AG09319 (cell line): ENCODE measurements at places on chromosomes 7 and 10.

DNA sequence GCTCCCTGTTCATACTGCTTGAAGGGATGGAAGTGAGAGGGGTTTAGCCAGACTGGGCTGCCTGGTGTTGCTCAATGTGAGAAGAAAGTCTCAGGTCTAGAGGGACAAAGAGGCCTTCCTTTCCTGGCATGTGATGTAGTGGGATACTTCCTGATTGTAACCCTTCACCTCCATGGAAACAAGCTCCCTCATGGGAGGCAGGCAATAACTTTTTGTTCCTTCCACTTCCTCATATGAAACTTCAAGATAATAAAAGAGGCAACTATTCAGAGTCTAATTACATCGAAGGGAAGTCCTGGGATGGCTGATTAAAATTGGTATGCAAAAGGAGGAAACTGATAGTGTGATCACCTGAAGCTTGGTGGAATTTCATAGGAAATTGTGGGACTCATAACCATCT, 84.1 kb upstream of the ETV1 start:
- DNase-seq = no peak

GRCh38 chr7:15175152-15175551, 272.6 kb upstream of the DGKB start:
- no peak for DNase-seq

DNA sequence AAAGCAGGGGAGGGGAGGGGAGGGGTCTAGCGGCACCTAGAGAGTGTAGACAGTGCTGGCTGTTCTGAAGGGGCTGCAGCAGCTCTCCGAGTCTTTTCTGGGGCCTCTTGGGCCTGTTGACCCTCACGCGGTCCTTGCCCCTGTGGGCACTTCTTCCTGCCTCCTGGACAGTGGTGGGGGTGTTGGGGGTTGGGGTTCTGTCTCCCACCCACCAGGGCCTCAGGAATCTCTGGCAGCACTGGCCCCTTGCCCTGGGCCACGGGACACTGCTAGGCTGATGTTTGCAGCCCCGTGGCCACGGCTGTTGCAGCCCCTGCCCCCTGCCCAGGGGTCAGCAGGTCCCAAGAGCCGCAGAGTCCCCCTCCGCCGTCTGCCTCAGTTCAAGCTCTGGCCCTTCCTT, 68.9 kb upstream of the INPP5A start:
- DNase-seq = no peak

DNA sequence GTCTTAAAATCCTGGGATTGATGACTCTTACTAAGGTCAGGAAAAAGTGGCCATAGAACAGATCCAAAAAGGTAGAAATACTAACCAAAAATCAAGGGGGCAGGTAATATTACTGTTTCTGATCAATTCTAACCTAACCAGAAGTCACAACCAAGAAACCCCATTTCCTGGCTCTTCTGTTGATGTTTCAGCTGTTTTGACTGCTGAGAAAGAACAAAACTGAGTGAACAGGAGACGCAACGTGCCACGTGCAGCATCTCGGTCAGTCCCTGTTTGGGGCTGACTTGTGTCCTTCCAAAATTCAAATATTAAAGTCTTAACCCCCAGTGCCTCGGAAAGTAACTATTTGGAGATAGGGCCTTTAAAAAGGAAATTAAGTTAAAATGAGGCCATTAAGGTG, 56.8 kb downstream of the JAZF1 start:
- DNase-seq = no peak

- no peak for DNase-seq
These were observed 102.7 kb downstream of the AGMO start for GRCh38 chr7:15459018-15459615.

DNA sequence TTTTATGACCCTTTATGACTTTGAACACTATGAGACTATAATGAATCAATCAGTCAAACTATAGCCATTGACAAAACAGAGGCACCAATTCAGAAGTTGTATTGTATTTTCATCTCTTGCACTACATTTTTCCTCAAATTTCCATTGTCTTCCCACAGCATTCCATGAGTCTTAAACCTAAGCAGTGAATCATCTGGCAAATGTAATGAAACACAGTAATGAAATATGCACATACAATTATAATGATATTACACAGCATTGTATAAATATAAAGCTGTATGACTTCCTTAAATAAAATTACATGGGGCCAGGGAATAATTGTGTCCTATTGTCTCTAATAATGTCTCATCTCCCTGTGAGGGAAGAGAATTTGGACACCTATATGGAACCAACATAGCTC, 45.0 kb downstream of the VWDE start:
- no peak for DNase-seq

GRCh38 chr7:147941381-147941780, 649.2 kb upstream of the C7orf33 start:
- DNase-seq = no peak

- DNase-seq = no peak
These were observed 45.4 kb downstream of the CACNB2 start for GRCh38 chr10:18185621-18186020.

GRCh38 chr7:138770904-138771303, 26.9 kb upstream of the TMEM213 start:
- no peak for DNase-seq

GRCh38 chr7:46932306-46932675, 649.6 kb downstream of the TNS3 start:
- DNase-seq = no peak

DNA sequence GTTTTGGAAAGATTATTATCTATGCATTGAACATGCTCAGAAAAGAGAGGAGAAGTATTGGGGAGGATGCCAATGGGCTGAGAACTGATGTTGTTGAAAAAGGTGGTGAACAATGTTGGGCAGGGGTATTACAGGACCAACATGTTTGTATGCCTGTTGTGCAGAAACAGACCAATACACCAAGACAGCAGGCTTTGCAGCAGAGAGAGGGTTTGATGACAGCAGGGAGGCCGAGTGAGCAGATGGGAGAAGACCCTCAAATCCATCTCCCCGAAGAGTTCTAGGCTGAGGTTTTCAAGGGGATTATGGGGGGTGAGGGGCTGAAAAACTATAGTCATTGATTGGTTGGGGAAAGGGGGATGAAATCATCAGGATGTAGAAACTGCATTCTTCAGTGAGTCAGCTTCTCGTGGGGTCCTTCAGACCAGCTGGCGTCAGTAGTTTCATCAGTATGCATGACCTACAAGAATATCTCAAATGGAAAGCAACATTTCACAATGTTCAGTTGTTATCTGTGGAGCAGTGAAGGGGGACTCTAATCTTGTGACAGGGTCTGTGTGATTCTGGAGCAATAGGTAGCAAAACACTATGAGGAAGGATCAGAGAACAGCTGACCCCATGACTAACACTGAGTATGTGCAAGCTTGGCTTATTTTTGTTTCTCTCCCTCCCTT, 167.8 kb downstream of the BAMBI start:
- no peak for DNase-seq

- no peak for DNase-seq
These were observed 268.0 kb downstream of the DYNC1I1 start for GRCh38 chr7:96040250-96040772.

GRCh38 chr10:52313933-52314821, at the start of gene DKK1:
TSS of gene DKK1 (plus strand) at chr10:52314281. CDS start at chr10:52314435, 154 bp downstream.
- peak; percentile 43 for DNase-seq

- no peak for DNase-seq
These were observed 222.6 kb downstream of the MAD1L1 start for GRCh38 chr7:2010101-2010500.

DNA sequence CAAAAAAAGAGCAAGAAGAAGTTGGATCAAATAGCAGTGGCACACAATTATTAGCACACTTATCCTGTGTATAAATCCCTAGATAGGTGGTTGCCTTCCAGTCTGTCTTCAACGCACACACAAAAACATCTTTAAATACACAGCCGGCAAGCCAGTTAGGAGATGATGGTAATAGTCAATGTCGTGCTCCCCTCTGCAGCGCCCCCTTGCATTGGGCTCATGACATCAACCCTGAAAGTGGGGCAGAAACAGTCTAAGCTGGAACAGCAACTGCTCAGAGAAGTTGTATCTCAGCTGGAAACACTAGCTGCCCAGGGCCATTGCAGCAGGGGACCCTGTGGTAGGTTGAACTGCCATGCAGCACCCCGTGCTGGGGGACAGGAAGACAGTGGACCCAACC, 179.5 kb upstream of the YAE1 start:
- no peak for DNase-seq

- no peak for DNase-seq
These were observed 11.0 kb downstream of the SVIL start for GRCh38 chr10:29623797-29624196.

GRCh38 chr10:69965919-69966662, 86.6 kb upstream of the MACROH2A2 start:
- no peak for DNase-seq

GRCh38 chr7:35908331-35909216, 107.7 kb downstream of the SEPTIN7 start:
- no peak for DNase-seq

- DNase-seq = no peak
These were observed 36.9 kb downstream of the CHST15 start for GRCh38 chr10:124056337-124056980.

- no peak for DNase-seq
These were observed 21.5 kb downstream of the CH25H start for GRCh38 chr10:89185658-89186057.

- DNase-seq = peak; percentile 88
These were observed 116.8 kb downstream of the ABLIM1 start for GRCh38 chr10:114541081-114541796.

- DNase-seq = no peak
These were observed 13.3 kb upstream of the CPXM2 start for GRCh38 chr10:123904834-123905409.

DNA sequence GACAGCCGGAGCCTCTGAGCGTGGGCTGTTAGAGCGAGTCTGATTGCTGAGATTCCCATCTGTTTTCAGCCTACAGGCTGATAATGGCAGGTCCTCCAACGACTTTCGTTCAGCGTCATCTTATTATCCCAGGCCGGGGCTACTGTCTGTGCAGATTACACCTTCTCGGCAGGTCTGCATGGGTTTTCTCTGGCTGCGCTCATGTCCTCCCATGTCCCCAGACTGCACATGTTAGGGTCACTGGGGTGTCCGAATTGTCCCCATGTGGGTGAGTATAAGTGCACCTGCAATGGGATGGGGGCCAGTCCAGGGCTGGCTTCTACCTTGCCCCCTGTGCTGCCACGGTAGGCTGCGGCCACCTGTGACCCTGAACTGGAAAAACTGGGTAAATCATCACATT, 257.8 kb downstream of the COBL start:
- DNase-seq = no peak

- DNase-seq = no peak
These were observed 183.2 kb downstream of the SEM1 start for GRCh38 chr7:96526496-96526895.

GRCh38 chr7:33503014-33503413, 373.6 kb downstream of the BBS9 start:
- no peak for DNase-seq

DNA sequence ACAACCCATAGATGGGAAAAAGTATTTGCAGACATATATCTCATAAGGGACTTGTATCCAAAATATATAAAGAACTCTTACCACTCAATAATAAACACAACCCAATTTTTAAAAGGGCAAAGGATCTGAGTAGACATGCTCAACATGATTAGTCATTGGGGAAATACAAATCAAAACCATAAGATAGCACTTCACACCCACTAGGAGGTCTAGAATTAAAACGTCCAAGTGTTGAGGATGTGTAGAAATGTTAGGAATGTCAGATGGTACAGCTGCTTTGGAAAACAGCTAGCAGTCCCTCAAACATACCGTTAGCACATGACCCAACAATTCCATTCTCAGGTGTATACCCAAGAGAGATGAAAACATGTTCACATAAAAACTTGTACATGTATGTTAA, 8.3 kb downstream of the PSTK start:
- no peak for DNase-seq

DNA sequence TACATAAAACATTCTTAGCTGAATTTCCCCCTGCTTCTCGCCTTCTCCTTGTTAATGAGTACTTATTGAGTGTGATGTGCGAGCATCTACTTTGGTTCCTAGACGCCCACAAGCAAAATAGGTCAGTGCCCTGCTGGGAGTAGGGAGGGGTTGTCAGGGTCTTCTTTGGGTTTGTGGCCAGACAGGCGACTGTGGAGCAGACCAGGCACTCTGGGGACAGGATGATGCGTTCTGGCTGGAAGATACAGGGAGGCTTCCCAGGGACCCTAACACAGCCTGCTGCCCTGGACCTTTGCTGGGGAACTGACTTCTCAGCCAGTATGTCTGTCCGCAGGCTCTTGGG, 227.2 kb downstream of the CUX1 start:
- DNase-seq = no peak

DNA sequence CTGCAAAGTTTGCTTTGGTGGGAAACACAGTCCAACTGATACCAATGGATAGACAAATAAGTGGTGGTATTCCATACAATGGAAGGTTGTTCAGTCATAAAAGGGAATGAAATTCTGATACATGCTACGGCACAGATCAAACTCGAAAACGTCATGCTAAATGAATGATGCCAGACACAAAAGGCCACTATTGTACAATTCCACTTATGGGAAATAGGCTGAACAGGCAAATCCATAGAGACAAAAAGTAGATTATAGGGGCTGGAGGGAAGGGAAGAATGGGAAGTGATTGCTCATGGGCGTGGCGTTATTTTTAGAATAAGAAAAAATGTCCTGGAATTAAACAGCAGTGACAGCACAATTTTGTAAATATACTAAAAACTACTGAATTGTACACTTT, 66.0 kb upstream of the FOXK1 start:
- no peak for DNase-seq

DNA sequence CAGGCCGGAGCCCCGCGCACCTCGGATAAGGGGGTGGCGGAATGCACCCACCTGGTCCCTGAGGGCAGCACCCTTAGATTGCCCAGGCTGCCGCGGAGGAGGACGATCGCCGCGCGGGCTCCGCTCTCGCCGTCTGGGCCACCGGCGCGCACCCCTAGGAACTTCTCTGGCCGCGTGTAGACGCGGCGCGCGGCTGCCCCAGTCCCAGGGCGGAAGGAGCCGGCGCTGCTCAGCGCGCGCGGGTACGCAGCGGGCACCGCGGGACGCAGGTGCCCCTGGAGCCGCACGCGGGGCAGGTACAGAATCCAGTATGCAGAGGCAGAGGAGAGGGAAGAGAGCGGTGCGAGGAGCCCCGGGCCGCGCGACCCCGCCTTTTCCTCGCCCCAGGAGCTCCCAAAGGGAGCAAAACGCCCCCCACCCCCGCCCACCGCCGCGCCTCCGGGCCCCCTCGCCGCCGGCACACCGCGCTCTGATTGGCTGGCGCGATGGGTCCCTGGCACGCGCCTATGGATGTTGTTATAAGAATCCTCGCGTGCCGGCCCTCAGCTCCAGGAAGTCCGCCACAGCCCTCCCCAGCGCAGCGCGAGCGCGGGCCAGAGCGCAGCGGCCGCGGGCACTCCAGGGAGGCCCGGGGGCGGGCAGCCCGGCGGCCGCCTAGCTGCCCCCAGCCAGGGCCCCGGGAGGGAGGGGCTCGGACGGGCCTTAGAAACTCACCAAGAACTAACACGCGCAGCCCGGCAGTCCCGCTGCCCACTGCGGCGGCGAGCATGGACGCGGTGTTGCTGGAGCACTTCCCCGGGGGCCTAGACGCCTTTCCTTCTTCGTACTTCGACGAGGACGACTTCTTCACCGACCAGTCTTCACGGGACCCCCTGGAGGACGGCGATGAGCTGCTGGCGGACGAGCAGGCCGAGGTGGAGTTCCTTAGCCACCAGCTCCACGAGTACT, at the start of gene PTF1A:
PTF1A (plus strand) TSS at position 549 of the 948 bp plus-strand sequence; CDS start at position 768, 219 bp downstream.
- no peak for DNase-seq

GRCh38 chr10:79367426-79368189, 20.3 kb downstream of the PPIF start:
- no peak for DNase-seq

- DNase-seq = no peak
These were observed 135.4 kb upstream of the PRPS1L1 start for GRCh38 chr7:18163091-18163490.

- DNase-seq = no peak
These were observed 383.4 kb downstream of the AUTS2 start for GRCh38 chr7:69981646-69982045.

- DNase-seq = no peak
These were observed 362.9 kb upstream of the NFE2L3 start for GRCh38 chr7:25788961-25789620.
